Left ventricle myocardium superior (tissue), 1 donor: ENCODE measurements at places on chromosomes 5 and 9. TPM values are rescaled to one million over a fixed set of nuclear protein-coding genes. Genes with fewer than 3 reads are reported as not detected.

MRPS27 gene
- 80.1 TPM for total RNA-seq

CDKN2B gene
- total RNA-seq, result 1.8 TPM

C5orf52 gene
- total RNA-seq, result not detected

FBXL7 gene
- total RNA-seq, result 21.6 TPM

ROR2 gene
- total RNA-seq, result 0.87 TPM
